Cardiac muscle cell (in vitro differentiated cells and primary cell): ENCODE measurements at places on chromosomes 6 and 20. TPM values are rescaled to one million over a fixed set of nuclear protein-coding genes. Genes with fewer than 3 reads are reported as not detected.

The ABHD16B gene
- total RNA-seq = not detected in 2 replicates

The BMP7 gene
- 213 and 276 TPM in 2 replicates for total RNA-seq

The REM1 gene
- total RNA-seq = not detected in 2 replicates

The ABRACL gene
- total RNA-seq = 9.8 and 12.0 TPM in 2 replicates

The ADGRF1 gene
- total RNA-seq = not detected in 2 replicates

The GNRH2 gene
- 5.3 TPM in 1 of 2 replicates, not detected in the other for total RNA-seq

The BICRAL gene
- 5.3 and 7.2 TPM in 2 replicates for total RNA-seq

The COL21A1 gene
- 1.2 and 1.4 TPM in 2 replicates for total RNA-seq

The FOXS1 gene
- total RNA-seq = 0.07 and 0.83 TPM in 2 replicates

The RPRD1B gene
- 26.2 and 43.5 TPM in 2 replicates for total RNA-seq

The HAO1 gene
- not detected in 2 replicates for total RNA-seq

DNA sequence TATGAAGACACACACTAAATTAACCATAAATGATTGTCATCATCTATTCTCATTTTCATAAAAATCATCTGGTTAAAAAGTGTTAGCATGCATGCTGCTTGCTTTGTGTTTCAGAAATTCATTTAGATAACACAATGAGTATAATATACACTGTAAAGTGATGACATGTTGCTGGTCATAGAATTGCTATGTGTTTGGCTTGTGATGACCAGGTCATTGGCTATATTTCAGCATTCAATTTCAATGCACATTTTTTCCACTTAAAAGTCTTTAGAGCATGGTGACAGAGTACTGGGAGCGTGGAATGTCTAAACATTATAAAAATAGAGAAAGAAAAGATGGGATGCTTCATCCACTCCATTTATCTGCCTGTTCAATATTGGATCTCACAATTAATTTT is 1291.1 kb upstream of the MAP3K7 start:
- H3K27me3 ChIP-seq = no peaks in the 10 kb centered on the region
- no peaks in the 10 kb centered on the region for H3K4me1 ChIP-seq
- H3K4me3 ChIP-seq = no peak overlapping the region
- DNase-seq = no peak
- no peak overlapping the region for H3K27ac ChIP-seq
- no peaks in the 10 kb centered on the region for H3K36me3 ChIP-seq

DNA sequence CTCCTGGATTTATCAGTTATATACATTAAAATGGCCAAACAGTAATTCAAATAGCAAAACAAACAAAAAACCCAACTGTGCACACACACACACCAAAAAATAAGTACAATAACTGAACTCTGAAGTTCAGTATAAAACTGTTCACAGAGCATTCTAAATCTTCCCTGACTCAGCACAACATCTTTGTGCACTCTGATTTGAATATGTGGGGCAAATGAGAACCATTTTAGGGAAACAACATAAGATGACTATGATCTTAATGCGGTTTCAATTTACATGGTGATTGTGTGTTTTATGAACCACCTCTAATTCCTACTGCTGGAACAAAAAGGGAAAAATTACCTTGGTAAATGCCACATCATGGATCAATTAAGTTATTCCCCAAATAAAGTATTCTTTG is 41.7 kb downstream of the PLAGL1 start:
- no peak for DNase-seq
- peaks cover 20% of the 10 kb centered on the region for H3K4me1 ChIP-seq
- no peak overlapping the region for H3K4me3 ChIP-seq
- peaks cover 20% of the 10 kb centered on the region for H3K27me3 ChIP-seq
- no peak overlapping the region for H3K27ac ChIP-seq

- no peaks in the 10 kb centered on the region for H3K4me1 ChIP-seq
- H3K27me3 ChIP-seq = no peaks in the 10 kb centered on the region
- no peak for DNase-seq
- no peak overlapping the region for H3K4me3 ChIP-seq
- no peak overlapping the region for H3K27ac ChIP-seq
These were observed 566.4 kb upstream of the MMS22L start for GRCh38 chr6:97849390-97849789.

- no peak overlapping the region for H3K4me3 ChIP-seq
- no peak overlapping the region for H3K27ac ChIP-seq
- no peak for DNase-seq
- no peaks in the 10 kb centered on the region for H3K36me3 ChIP-seq
These were observed 97.2 kb upstream of the MAP7 start for GRCh38 chr6:136647363-136647852.

GRCh38 chr6:44561832-44562665 is 174.5 kb downstream of the CDC5L start:
- no peak overlapping the region for H3K27ac ChIP-seq
- no peaks in the 10 kb centered on the region for H3K36me3 ChIP-seq
- H3K27me3 ChIP-seq = no peaks in the 10 kb centered on the region
- no peak overlapping the region for H3K4me3 ChIP-seq
- no peaks in the 10 kb centered on the region for H3K4me1 ChIP-seq

GRCh38 chr20:1802385-1803060 is 92.7 kb upstream of the SIRPA start:
- H3K4me1 ChIP-seq = no peaks in the 10 kb centered on the region
- peak overlapping the region; percentile 64 for H3K4me3 ChIP-seq
- no peak overlapping the region for H3K27ac ChIP-seq
- peaks cover 22% of the 10 kb centered on the region for H3K27me3 ChIP-seq
- peak; percentile 78 for DNase-seq

GRCh38 chr20:64110411-64111068 is 3.2 kb upstream of the NPBWR2 start:
- H3K4me3 ChIP-seq = no peak overlapping the region
- H3K27me3 ChIP-seq = no peaks in the 10 kb centered on the region
- H3K36me3 ChIP-seq = no peaks in the 10 kb centered on the region
- H3K4me1 ChIP-seq = peaks cover 3% of the 10 kb centered on the region
- DNase-seq = no peak

DNA sequence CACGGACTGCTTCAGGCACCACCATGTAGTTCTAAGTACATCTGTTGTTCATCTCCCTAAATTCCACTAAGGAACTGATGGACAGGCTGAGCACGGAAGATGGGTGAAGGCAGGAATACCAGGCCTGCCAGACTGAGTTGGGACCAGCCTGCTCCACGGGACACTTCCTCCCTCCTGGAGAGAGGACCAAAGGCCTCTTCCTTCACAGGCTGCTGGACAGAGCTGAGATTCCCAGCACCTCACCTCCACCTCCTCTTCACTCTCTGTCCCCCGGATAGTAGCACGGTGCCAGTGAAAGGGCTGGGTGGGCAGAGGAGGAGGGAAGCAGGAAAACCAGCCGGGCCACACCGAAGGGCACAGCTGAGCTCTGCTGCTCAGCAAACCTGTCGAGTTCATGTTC is 22.9 kb upstream of the TCFL5 start:
- H3K27ac ChIP-seq = no peak overlapping the region
- H3K27me3 ChIP-seq = no peaks in the 10 kb centered on the region
- no peak overlapping the region for H3K4me3 ChIP-seq

DNA sequence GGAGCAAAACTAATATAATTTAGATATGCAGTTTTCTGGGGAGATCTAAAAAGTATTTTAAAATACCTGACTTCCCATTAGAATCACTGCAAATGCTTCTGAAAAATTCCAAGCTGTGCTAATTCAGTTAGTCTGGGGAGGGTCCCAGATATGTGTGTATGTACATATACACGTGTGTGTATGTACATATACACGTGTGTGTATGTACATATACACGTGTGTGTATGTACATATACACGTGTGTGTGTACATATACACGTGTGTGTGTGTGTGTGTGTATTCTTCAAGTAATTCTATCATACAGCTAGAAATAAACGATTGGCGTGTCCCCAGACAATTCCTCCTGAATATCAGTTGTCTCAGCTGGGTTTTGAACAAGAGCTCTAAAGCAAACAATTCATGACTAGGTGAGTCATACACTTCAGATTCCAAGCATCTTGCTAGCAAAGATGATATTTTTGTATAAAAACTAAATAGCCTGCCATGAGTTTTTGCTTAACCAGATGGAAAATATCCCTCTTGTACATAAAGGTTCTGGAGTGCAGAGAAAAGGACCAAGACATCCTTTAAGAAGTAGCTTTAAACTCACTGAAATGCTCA is 58.2 kb downstream of the SPACA1 start:
- H3K4me3 ChIP-seq = no peak overlapping the region
- no peaks in the 10 kb centered on the region for H3K4me1 ChIP-seq
- no peaks in the 10 kb centered on the region for H3K36me3 ChIP-seq
- no peak overlapping the region for H3K27ac ChIP-seq
- no peak for DNase-seq

GRCh38 chr6:131568726-131569125 is 4.3 kb upstream of the ARG1 start:
- no peaks in the 10 kb centered on the region for H3K27me3 ChIP-seq
- no peak overlapping the region for H3K4me3 ChIP-seq
- no peak overlapping the region for H3K27ac ChIP-seq
- no peaks in the 10 kb centered on the region for H3K4me1 ChIP-seq
- H3K36me3 ChIP-seq = no peaks in the 10 kb centered on the region

- no peaks in the 10 kb centered on the region for H3K36me3 ChIP-seq
- no peak for DNase-seq
- H3K4me1 ChIP-seq = peaks cover 38% of the 10 kb centered on the region
- H3K4me3 ChIP-seq = no peak overlapping the region
These were observed 33.0 kb downstream of the TRPC4AP start for GRCh38 chr20:35059612-35060011.

DNA sequence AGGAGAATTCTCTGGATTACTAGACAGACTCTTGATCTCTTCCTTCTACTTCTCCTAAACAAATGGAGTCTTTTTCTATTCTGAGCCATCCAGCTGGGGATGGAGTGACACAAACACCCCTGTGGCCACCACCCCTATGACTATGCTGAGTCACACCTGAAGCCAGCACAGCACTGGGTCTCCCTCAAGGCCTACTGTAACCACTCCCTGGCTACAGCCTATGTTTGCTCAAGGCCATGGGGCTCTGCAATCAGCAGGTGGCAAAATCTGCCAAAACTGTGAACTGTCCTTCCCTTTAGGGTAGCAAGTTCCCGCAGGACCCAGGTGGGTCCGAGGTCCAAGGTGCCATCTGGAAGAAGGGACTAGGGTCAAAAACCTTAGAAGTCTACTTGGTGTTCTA is 132.3 kb downstream of the TINAG start:
- H3K36me3 ChIP-seq = no peaks in the 10 kb centered on the region
- no peak overlapping the region for H3K4me3 ChIP-seq
- H3K27ac ChIP-seq = no peak overlapping the region

DNA sequence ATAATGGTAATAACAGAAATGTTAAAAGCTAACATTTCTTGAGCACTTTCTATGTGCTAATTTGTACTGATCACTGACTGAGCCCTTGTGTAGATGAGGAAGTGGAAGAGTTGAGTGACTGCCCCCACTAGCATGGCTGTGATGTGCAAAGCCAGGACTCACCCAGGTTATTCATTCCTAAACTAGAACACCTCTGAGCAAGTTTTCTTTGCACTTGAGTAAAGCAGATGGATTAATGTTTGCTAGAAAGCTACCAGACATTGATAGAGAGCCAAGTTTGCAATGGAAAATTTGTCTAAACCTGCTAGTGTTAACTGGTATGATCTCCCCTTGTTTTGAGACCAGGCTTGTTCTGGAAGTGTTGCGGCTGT is 467.4 kb upstream of the PLCB4 start:
- H3K27ac ChIP-seq = no peak overlapping the region
- no peak for DNase-seq
- no peaks in the 10 kb centered on the region for H3K4me1 ChIP-seq
- H3K36me3 ChIP-seq = no peaks in the 10 kb centered on the region

- no peaks in the 10 kb centered on the region for H3K4me1 ChIP-seq
- no peak overlapping the region for H3K4me3 ChIP-seq
- no peak overlapping the region for H3K27ac ChIP-seq
- DNase-seq = no peak
- H3K27me3 ChIP-seq = no peaks in the 10 kb centered on the region
These were observed 1502.2 kb downstream of the GRIK2 start for GRCh38 chr6:102895683-102896082.

DNA sequence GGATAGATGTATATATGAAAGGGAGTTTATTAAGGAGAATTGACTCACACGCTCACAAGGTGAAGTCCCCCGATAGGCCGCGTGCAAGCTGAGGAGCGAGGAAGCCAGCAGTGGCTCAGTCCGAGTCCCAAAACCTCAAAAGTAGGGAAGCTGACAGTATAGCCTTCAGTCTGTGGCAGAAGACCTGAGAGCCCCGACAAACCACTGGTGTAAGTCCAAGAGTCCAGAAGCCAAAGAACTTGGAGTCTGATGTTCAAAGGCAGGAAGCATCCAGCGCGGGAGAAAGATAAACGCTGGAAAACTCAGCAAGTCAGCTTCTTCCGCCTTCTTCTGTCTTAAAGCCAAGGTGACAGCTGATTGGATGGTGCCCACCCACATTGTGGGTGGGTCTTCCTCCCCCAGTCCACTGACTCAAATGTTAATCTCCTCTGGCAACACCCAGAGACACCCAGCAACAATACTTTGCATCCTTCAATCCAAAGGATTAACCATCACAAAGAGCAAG is 102.6 kb upstream of the GJE1 start:
- no peaks in the 10 kb centered on the region for H3K36me3 ChIP-seq
- H3K4me3 ChIP-seq = peak overlapping the region; percentile 17
- H3K27me3 ChIP-seq = no peaks in the 10 kb centered on the region
- H3K4me1 ChIP-seq = no peaks in the 10 kb centered on the region
- DNase-seq = peak; percentile 76

- no peaks in the 10 kb centered on the region for H3K27me3 ChIP-seq
- no peak overlapping the region for H3K4me3 ChIP-seq
- DNase-seq = peak; percentile 8
- no peak overlapping the region for H3K27ac ChIP-seq
- H3K4me1 ChIP-seq = peaks cover 3% of the 10 kb centered on the region
- H3K36me3 ChIP-seq = no peaks in the 10 kb centered on the region
These were observed 594.3 kb downstream of the UTRN start for GRCh38 chr6:144879436-144879835.

- H3K4me3 ChIP-seq = no peak overlapping the region
- no peak overlapping the region for H3K27ac ChIP-seq
- no peaks in the 10 kb centered on the region for H3K27me3 ChIP-seq
These were observed 32.7 kb upstream of the FANCE start for GRCh38 chr6:35419417-35419816.

DNA sequence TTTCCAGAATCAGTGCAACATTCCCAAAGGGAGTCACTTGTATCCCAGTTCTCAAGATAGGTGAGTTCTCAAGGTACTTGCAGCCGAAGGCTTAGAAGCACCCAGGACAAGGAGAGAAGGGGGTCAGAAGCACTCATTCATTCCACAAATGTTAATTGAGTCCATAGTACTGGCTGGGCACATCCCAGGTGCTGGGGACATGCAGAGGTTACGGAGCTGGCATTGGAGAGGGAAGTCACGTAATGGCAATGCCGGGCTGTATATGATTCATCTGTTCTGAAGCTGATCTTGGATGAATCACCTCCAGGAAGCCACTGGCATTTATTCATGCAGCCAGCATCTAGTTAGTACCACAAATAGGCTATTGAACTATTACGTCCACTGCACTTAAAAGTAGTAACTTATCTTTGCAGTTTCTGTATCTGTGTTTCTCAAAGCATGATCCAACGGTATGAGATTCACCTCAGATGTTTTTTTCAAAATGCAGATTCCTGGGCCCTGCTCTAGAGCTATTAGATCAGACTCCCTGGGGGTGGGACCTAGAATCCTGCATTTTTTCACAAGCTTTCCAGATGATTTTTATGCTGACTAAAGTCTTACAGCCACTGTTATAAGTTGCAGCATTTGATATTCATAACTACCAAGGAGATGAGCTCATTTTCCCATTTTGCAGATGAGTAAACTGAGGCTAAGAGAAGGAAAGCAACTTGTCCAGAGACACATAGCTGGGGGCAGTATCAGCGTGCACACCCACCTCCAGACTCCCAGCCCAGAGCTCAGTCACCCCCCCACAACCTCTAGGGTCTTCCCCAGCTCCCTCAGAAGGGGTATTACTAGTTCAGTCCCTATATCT is 44.1 kb upstream of the ID1 start:
- no peaks in the 10 kb centered on the region for H3K4me1 ChIP-seq
- peak overlapping the region; percentile 32 for H3K27ac ChIP-seq
- H3K27me3 ChIP-seq = no peaks in the 10 kb centered on the region
- peak; percentile 90 for DNase-seq
- peaks cover 17% of the 10 kb centered on the region for H3K36me3 ChIP-seq
